Stimulated activated CD4-positive, alpha-beta T cell treated with anti-CD3 and anti-CD28 coated beads, Interleukin-12 subunit alpha, Interleukin-12 subunit beta, amount 100 ng/mL, for 48 hours (primary cell): ENCODE measurements at places on chromosomes 7 and 10.

DNA sequence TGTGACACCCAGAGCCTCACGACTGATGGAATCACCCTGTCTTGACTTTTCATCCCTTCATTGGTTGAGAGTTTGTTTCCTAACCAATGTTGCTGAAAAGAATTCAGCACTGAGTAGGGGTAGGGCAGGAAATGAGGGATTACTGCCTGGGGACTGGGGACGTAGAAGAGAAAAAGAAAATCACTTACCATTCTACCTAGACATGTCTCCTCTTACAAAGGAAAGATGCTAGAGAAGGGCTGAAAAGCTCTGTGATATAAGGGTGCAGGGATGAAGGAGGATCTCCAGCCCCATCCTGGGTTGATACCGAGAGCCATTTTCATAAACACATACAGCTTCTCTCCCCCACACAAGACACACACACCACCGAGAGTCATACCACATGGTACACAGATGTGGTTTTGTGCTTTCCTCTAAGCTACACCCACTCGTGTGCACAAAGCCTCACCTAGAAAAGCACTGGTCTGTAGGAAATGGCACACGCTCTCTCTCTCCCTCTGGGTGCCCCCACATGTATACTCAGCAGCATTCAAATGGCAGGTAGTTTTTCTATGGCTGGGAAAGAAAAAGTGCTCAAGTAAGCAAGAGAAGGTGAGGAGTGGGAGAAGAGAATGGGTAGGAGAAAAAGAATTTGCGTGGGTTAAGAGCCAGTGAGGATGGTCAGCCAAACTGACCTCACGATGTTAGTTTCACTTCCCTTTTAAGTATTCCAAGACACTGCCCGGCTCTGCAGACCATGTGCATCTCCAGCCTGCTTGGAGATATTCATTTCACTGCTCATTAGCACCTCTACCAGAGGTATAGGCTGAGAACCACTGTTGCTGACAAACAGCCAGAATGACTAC lies 85.8 kb downstream of the CALD1 start:
- peak; percentile 26 for DNase-seq

GRCh38 chr7:134293002-134293740 lies 23.6 kb downstream of the SLC35B4 start:
- DNase-seq, result no peak

DNA sequence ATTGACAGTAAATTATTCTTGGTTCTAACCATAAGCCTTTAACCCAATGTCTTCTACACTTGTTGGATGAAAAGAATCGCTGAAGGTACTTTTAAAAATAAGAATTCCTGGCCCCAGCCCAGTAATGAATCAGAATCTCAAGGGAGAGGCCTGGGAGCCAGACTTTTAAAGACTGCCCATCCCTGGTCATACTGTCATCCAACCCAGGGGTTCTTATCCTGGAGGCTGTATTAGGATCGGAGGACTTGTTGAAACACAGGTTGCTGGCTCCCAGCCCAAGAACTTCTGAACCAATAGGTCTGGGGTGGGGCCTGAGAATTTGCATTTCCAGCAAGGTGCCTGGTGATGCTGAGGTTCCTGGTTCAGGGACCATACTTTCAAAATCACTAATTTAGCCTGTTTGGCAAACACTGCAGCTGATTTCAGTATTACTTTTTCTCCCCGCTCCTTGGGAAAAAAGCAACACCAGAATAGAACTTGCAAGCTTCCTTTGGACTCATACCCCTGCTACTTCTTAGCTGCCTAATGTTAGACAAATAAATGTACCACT lies 79.5 kb upstream of the FAM133B start:
- DNase-seq, result no peak

GRCh38 chr7:95999481-95999880 lies 227.1 kb downstream of the DYNC1I1 start:
- no peak for DNase-seq

GRCh38 chr10:101612872-101613271 lies 24.8 kb downstream of the DPCD start:
- DNase-seq, result no peak

DNA sequence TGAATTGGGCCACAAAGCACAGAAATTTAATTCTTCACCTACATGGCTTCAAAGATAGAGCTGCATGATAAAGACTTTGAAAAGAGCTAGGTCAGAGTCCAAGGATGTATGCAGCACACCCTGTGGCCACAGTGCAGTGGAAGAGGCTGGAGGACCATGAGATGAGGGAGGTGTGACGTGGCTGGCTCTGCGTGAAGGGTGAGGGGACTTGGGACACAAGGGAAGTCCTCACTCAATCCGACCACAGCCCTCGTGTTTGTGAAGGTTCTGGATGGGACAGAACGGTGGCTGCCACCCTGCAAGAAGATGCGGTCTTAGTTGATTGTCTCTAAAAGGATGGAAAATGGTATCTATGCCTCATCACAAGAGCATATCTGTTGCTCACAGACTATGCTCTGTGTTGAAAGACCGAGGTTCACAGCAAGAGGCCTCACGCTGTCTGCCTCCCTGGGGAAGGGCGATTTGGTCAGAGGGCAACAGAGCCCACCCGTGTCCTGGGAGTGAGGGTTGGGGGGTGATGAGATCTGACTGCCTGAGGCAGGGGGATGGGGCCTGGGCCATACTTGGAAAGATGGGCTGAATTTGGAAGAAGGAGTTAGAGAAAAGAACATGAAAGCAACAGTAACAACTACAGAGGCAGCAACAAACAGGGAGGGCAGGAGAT lies 174.4 kb upstream of the SHH start:
- DNase-seq, result no peak

DNA sequence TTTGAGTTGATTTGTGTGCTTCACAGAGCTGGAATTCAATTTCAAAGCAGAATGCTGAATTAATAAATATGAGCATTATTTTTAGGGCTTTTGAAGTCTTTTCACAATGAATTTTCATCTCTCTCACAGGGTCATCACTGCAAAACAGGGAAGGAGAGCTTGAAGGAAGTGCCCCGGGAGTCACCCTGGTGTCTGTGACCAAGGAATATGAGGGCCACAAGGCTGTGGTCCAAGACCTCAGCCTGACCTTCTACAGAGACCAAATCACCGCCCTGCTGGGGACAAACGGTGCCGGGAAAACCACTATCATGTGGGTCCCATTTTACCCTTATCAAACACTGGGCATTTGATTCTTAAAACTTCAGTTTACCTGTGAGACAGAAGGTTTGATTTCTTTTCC lies 217.7 kb downstream of the ABCA13 start:
- DNase-seq, result no peak
